ENCODE measurements at places on chromosomes 7 and 10.

DNA sequence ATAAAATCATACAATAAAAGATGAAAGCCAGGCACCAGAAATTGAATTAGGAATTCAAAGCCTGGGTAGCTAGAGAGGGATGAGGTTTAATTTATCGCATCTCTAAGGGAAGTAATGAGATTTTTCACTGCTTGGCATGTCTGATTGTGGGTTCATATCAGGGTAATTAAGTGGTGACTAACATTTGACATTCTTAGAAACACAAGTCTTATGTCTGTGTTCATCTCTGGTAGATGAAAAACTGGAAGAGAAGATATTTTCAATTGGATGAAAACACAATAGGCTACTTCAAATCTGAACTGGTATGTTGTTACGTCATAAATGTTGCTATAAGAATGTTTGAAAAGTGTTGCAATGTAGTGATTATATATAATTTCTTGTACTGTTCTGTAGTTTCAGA, 36.8 kb upstream of the ARMS2 start:
- no peak for DNase-seq

- no peak for DNase-seq
Measured at GRCh38 chr7:128954830-128955802, 17.4 kb downstream of the IRF5 start.

DNA sequence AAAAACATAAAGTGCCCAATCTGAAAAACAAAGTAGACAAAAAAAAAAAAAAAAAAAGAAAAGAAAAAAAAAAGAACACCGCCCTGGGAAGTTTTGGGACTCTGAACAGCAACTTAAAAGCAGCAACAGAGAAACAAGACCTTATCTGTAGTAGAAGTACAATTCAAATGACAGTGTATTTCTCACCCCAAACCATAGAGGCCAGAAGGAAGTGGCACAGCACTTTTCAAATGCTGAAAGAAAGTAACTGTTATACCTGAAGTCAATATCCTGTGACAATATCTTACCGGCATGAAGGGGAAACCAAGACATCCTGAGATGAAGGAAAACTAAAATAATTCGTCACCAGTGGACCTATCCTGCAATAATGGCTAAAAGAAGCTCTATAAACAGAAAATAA, 112.1 kb downstream of the DNAJC1 start:
- no peak for DNase-seq

DNA sequence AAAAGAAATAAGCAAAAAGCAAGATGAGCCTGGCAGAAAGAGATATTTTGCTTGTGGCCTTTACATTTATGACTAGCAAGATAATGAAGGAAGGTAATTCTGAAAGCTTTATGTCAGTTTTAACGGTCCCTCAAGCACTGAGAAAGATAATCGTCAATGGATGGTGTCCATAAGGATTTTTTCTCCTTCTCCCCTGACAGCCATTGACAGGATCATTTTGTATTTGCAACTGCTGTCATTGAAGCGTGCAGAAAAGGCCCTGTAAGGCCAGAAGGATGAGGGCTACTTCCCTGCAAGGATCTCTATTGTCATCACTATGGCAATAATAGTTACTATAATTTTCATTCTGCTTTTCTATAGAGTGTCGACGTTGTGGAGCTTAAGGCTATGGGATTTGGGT, 994 bp upstream of the LRGUK start:
- no peak for DNase-seq

GRCh38 chr10:2895594-2896196, 171.7 kb upstream of the PFKP start:
- DNase-seq: no peak

GRCh38 chr10:13938950-13939349, 352.2 kb downstream of the PRPF18 start:
- DNase-seq: no peak

- DNase-seq: no peak
Measured at GRCh38 chr7:85489498-85489897, 302.6 kb upstream of the SEMA3D start.

DNA sequence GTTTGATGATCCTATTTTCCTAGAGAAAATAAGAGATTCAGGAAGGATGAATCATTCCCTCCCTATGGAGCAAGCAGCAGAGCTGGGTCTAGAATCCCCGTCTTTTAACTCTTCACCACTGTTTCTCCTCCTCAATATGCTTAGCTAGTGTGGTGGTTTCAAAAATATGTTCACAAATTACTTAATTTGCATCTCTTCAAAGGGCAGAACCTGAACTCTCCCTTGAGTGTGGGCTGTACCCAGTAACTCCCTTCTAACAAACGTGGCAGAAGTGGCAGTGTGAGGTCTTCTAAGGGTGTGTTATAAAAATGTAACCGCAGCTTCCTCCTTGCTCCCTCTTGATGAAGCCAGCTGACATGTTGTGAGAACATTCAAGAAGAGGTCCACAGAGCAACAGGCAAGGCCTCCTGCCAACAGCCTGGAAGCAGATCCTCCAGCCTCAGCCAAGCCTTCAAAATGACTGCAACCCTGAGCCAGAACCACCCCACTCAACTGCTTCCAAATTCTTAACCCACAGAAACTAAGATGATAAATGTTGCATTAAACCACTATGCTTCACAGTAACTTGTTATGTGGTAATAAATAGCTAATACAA, 36.6 kb downstream of the SRPK2 start:
- peak; percentile 90 for DNase-seq

DNA sequence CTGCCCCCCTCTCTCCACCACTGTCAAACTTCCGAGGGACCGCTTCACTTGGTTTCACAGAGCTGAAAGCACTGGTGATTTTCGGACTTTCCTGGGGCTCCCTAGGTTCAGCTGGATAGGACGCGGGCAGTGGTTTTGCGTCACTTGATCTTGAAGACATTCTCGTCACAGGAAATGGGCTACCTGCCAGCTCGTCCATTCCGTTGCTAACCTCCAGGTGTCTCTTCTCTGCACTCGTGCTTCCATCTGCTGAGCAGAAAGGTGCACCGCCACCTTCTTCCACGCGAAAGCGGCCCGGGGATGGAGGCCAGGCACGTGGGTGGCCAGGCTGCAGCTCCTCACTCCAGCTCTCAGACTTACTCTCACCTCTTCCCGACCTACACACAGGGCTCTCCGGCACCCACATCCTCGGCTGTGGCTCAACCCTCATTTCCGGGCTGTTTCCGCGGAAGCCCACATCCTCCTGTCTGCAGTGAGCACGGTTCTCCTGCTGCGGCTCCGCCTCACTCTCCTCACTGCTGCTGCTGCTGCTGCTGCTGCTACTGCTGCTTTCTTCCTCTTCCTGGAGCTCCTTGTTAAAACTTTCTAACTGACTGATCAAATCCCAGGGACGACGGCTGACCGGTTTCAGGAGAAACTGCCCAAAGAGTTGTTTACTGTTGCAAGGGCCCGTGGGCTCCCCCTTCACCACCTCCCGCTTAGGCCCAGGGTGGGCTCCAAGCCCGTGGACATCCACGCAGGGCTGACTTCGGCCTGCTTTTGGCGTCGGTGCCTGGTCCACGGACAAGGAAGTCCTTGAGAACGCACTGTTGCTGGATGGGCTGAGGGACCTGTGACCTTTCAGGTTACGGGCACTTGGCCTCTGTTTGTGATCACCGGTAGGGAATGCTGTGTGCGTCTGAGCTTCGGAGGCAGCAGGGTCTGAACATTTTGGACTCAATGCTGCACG, 32.1 kb downstream of the JCAD start:
- DNase-seq: peak; percentile 97
